ENCODE measurements at places on chromosomes 3 and 15. TPM values are rescaled to one million over a fixed set of nuclear protein-coding genes. Genes with fewer than 3 reads are reported as not detected.

GRCh38 chr3:125013095-125013494 is 42.7 kb downstream of the HEG1 start:
- no peak for DNase-seq

The HCLS1 gene
- 45.9 TPM for polyA plus RNA-seq

DNA sequence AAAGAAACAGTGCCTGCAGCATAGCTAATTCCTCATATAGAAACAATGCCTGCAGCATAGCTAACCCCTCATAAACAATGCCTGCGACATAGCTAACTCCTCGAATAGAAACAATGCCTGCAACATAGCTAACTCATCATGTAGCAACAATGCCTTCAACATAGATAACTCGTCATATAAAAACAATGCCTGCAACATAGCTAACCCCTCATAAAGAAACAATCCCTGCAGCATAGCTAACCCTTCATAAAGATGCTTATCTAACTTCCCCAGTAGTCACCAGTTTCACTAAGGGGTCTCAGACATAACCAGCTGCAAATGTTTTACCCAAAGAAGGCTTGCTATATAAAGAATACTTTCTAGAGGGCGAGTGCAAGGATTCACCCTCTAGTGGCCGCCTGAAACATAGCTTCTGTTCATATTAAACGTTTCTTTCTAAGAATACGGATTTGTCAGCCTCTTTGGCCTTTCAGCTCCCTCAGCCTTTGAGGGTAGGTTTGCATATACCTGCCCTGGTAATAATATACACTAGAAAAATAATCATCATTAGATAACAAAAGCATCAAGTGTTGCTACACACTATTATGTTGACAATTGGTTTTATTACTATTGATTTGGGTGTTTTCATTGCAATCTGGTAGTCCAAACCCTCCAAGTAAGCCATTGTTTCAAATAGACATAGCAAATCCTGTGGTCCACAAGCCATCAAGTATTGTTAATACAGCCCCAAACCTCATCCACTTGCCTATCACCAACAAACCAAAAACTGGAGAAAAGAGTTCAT is 44.4 kb upstream of the FAN1 start:
- DNase-seq, result no peak

GRCh38 chr3:72496051-72496670 is 352.1 kb downstream of the SHQ1 start:
- no peak for DNase-seq

The NR2E3 gene
- 0.04 TPM for polyA plus RNA-seq

The MESP2 gene
- polyA plus RNA-seq, result 0.19 TPM

The AGTR1 gene
- 1.7 TPM for polyA plus RNA-seq

DNA sequence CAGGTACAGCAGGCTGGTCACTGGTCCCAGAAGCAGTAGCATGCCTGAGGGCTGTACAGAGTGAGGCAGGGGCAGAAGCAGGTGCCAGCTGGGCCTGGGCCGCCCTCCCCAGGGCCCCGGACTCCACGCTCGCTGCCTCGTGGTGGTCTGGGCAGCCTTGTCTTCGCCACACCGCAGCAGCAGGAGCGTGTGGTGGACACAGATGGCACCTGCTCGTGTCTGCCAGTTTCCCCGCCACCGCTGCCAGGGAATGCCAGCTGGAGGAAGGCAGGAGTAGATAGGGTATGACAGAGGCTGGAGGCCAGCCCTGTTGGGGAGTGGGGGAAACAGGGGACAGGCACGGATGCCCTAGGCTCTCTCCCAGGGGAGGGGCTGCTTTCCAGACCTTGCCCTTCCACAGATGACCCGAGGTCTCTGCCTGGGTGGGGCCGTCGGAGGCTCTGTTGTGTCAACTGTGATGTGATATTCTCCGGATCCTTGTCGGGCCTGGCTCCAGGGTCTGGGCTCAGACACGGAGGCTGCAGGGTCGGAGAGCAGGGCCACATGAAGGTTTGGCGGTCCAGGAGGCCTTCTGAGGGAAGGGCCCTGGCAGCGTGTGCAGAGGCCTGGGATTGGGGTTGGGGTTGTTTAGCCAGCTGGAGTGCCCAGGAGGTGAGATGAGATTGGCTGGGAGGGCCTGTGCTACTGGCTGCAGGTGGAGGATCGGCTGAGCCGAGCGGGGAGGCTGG is 33.6 kb downstream of the GOLGA6L10 start:
- no peak for DNase-seq

The CCR9 gene
- polyA plus RNA-seq, result 0.05 TPM

DNA sequence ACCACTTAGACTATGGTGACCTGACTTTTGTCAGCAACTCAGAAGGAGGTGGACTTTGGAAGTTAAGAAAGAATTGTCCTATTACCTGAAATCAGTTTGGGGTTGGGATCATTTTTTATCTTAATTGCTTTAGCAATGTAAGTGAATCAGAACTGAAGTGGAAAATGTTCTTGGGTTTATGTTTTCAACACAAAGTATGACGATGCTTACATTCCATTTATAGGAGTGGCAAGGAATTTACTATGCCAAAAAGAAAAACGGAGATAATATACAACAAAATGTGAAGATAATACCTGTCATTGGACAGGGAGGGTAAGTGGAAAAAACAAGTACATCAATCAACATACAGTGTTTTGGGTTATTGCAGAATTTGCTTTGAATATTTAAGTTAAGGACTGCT is 116.1 kb downstream of the PDE8A start:
- no peak for DNase-seq

- DNase-seq, result no peak
Measured at GRCh38 chr3:195056506-195056905, 214.5 kb downstream of the XXYLT1 start.

- DNase-seq, result no peak
Measured at GRCh38 chr3:20924646-20925385, 738.8 kb upstream of the SGO1 start.

DNA sequence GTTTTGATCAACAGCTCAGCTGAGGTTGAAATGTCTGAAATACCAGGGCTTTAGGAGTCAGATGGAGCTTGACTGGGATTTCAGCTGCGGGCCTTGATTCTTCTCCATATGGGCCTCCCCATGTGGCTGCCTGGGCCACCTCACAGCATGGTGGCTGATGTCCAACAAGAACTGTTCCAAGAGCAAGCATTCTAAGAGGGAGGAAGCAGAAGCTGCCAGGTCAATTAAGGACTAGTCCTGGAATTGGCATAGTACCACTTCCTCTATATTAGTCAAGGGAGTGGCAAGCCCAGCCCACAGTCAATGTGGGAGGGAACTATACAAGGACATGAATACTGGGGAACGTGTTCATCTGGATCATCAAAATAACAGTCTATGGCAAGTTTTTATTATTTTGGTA is 181.7 kb upstream of the ANKRD28 start:
- DNase-seq, result no peak

DNA sequence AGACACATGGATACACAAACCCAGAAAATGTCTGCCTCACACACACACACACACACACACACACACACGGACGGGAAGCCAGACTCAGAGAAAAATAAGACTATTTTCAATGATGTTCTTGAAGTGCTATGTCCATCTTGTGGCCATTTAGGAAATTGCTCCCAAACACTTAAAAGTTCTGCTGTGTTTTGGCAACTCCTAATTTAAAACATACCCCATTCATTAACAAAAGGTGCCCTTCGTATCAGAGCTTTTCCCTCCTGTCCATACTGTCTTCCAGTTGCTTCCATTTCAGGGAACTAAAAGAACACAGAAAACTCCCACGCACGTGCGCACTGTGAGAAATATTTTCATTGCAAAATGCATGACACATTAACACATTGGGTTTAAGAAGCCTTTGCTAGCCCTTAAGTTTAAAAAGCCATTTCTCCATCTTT is 44.6 kb downstream of the SLC12A1 start:
- peak; percentile 44 for DNase-seq

DNA sequence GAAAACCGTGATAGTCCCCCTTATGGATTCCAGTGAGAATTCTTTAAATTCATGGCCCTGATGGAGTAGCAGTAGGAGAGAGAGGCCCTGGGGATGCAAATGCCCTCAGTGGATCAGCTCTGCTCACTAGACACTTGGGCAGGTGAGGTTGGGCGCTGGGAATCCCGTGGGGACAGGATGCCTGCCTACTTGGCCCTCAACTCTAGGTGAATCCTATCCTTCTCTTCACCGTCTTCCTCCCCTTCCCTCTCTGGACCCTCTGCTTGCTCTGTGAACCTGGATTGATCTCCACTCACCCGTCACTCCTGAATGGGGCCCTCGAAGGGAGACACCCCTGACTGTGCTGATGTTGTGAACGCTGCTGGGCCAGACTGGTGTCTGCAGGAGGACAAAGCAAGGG is 77.4 kb downstream of the SEC22A start:
- DNase-seq, result no peak

- no peak for DNase-seq
Measured at GRCh38 chr15:99148851-99149276, 44.0 kb downstream of the SYNM start.

GRCh38 chr3:1019157-1019556 is 73.7 kb upstream of the CNTN6 start:
- DNase-seq, result no peak

- no peak for DNase-seq
Measured at GRCh38 chr3:35537265-35537664, 102.1 kb upstream of the ARPP21 start.

- no peak for DNase-seq
Measured at GRCh38 chr3:129428007-129428375, 445 bp downstream of the EFCAB12 start.

GRCh38 chr3:99869621-99870020 is 52.0 kb downstream of the CMSS1 start:
- peak; percentile 62 for DNase-seq

- DNase-seq, result no peak
Measured at GRCh38 chr15:42804739-42805138, 67.8 kb upstream of the CDAN1 start.

- peak; percentile 33 for DNase-seq
Measured at GRCh38 chr15:83654379-83655236, 685 bp downstream of the ADAMTSL3 start.

- no peak for DNase-seq
Measured at GRCh38 chr15:62482785-62483429, 317.8 kb upstream of the C2CD4B start.

DNA sequence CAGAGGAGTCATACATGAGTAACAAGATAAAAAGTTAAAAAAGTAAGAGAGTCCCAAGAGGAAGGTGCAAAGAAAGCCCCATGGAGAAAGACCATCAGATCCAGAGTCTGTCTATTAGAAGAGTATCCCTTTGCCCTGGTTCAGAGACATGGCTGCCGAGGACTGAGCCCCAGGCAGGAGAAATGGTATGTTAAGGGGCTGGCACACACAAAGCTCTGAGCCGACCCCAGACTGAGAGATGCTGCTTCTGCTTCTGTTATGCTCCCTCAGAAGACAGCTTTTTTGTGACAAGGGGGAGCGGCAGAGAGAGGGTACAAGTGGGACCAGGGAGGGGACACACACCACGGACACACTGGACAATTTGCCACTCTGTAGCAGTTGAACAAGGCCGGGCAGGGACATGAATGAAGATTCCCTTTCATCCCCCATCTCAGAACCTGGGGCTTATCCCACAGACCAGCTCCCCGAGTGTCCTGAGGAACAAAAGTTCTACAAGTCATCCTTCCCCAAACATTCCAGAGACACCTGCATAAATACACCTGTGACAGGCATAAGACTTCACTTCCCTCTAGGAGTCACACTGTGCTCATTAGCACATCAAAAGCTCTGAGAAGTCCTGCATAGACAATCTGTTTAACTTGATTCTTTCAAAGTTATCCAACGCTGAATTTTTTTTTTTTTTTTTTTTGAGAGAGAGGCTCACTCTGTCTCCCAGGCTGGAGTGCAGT is 161.6 kb upstream of the WNT5A start:
- DNase-seq, result no peak

All from ovary (tissue), 10 donors.